AG04449 (cell line): ENCODE measurements at places on chromosomes 5 and 9.

GRCh38 chr9:88418715-88419540 is 30.7 kb downstream of the SPIN1 start:
- no peak for DNase-seq

- DNase-seq: no peak
Measured at GRCh38 chr5:171713152-171713551, 72.5 kb upstream of the SMIM23 start.

DNA sequence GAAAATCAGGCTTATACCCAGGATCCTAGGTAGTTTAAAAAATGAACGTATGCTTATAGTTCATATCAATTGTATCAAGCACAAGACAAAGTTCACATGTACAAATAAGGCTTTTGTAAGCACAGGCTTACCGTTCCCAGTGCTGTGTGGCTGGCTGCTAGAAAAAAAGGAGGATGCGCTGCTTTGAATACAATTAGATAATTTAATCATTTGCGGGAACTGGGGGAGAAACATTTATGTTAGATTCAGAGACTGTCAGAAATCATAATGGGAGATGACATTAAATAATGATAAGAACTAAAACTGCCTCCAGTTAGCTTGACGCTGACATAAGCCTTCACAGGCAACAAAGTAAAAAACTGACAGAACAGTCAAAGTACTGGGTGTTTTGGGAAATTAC is 93.2 kb downstream of the FNBP1 start:
- DNase-seq: no peak

DNA sequence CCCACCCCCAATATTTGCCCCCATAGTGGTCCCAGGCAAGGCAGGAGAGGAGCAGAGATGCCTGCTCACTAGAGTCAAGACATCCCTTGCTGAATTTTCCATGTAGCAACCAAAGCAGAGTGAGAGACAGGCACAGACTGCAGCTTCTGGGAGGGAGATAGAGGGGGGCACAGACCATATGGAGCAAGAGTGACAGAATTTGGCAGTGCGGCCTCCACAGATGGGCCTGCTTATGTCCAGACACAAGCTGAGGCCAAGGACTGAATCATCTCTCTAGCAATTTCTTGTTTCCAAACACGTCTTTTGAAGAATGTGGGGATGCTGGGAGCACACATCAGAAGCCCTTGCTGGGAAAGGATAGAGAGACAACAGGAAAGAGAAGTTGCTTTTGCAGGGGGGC is 53.0 kb upstream of the ALDH1B1 start:
- DNase-seq: no peak

DNA sequence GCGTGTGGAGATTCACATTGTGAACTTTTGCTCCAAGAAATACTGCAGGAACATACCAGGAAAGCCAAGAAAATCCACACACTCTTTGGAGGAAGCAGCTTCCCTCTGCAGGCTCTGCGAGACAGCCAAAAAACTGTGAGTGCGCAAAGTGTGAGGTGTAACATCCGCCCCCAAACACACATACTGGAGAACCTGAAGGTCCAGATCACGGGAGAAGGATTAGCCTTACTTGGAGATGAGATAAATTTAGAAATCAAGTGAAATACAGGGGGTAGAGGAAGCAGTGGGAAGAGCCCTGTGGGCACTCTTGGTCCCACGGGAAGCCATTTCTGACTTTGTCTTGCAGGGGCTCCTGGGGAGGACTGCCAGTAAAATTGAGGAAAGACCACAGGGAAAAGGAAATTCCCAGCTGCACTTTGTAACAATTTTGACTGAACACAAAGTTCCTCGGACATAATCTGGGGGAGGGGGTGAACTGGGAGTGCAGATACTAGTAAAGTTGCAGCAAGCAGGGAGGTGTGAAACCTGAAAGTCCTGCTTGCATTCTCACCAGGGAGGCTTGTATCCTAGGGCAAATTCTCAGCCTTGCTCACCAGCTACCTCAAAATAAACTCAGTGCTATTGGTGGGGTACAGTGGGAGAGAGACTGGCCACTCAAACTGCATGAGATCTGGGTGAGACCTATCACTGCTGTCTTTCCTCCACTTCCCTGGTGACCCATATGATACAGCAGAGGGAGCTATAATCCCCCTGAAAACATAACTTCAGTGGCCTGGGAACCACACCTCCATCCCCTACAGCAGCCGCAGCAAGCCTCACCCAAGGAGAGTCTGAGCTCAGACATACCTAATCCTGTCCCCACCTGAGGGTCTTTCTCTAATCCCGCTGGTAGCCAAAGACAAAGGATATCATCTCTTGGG is 109.1 kb downstream of the ALDH1A1 start:
- no peak for DNase-seq

- DNase-seq: no peak
Measured at GRCh38 chr5:65868509-65868908, 57.9 kb upstream of the ERBIN start.

DNA sequence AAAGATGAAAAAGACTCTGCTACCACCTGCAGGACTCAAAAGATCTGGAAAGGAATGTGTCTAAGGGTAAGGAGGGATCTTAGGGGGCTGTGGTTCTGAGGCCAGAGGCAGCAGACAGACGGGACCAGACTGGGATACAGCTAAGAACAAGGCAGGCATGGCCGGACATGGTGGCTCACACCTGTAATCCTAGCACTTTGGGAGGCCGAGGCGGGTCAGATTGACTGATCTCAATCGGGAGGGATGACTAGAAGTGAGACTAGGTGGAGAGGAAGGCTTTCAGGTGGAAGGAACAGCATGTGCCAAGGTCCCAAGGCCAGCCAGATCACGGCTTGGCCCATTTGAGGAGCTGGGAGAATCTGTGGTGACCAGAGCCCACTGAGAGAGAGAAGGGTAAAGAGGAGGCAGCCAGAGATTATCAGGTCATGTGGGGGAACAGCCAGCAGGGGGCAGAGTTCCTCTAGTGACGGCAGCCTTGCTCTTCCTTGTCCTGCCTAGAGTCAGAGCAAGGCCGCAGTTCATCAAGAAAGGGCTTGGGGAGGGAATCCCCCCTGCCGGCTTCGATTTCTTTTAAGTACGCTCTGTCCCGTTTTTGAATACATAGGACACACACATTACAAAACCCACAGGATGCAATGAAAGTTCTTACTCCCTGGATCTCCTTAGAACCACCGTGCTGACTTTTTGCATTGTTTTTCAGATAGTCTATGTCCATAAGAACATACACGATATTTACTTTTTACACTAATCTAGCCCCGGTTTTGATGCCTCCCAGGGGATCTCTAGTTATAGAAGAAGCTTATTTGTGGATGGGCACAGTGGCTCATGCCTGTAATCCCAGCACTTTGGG is 2.6 kb upstream of the OLFML2A start:
- no peak for DNase-seq

GRCh38 chr5:179804555-179804947 is 2.1 kb downstream of the MGAT4B start:
- no peak for DNase-seq

- DNase-seq: peak; percentile 78
Measured at GRCh38 chr5:173764332-173765028, 123.7 kb upstream of the CPEB4 start.

GRCh38 chr9:106869458-106869857 is 6.5 kb downstream of the ZNF462 start:
- DNase-seq: no peak

DNA sequence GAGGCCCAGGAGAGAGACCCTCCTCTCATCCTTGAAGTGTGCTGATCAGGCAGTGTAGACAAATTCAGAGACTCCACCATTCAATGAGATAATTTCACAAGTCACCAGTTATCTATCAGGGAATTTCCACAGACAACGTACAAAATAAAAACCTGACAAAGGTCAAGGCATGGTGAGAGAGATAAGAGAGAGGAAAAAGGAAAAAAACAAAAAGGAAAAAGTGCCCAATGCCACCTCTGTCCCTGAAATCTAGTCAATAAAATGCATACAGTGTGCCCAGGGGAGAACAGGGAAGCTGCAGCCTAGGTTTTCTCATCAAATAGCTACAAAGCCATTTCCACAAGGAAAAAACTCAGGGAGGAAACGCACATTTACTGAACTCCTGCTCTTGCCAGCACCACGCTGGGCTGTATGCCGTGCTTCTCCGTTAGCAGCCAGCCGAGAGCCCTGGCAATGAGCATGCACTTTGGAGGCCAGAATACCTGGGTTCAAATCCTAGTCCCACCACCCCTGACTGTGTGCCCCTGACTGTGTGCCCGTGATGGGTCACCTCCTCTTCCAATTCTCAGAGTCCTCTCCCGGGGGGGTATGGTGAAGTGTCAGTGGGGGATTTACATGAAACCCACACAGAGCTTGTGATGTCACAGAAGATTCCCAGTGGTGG is 11.6 kb downstream of the WHRN start:
- no peak for DNase-seq

- DNase-seq: no peak
Measured at GRCh38 chr9:2726650-2727340, 9.5 kb downstream of the KCNV2 start.

GRCh38 chr9:36781533-36781932 is 208.8 kb downstream of the MELK start:
- no peak for DNase-seq

- DNase-seq: no peak
Measured at GRCh38 chr5:17379100-17379951, 118.7 kb upstream of the TAF11L2 start.

- DNase-seq: no peak
Measured at GRCh38 chr5:90810211-90810610, 251.6 kb downstream of the ADGRV1 start.

DNA sequence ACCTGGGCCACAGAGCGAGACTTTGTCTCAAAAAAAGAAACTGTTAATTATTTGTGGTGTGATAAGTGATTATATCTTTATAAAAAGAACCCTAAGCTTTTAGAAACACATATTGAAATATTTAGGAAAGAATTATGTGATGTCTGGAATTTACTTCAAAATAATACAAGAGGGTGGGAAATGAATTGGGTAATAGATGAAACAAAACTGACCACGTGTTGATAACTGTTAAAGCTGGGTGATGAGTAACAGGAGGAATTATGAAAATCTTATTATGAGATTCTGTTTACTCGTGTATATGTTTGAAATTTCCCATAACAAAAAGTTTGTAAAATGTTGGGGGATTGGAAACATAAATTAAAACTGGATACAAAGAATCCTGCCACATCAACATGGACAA is 33.0 kb upstream of the PPP2CA start:
- no peak for DNase-seq

GRCh38 chr9:85445887-85446286 is 295.9 kb downstream of the AGTPBP1 start:
- DNase-seq: no peak

- no peak for DNase-seq
Measured at GRCh38 chr5:176491101-176491502, 42.9 kb downstream of the FAF2 start.

- DNase-seq: no peak
Measured at GRCh38 chr5:131000289-131000688, 164.8 kb downstream of the HINT1 start.

DNA sequence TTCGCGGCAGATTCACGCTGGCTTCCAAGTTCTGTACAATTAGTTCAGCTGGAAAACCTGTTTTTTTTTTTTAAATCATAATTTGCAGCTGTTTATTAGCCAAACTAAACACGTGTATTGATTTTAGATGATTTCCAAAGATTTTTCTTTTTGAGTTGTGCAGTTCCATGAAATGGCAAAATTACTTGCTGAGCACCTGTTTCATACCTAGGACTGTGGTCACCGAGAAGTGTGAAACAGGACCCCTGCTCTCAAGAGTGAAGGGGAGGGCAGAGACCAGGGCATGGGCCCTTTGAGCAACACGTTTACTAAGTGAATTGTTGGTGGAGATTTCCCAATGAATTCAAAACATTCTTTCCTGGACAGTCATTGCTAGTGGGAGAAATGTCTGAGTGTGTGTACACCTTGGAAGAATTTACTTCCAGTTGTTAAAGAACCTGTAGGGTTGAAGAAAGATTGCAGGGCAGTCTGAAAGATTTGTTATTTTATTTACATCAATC is 688 bp downstream of the SNX24 start:
- no peak for DNase-seq

DNA sequence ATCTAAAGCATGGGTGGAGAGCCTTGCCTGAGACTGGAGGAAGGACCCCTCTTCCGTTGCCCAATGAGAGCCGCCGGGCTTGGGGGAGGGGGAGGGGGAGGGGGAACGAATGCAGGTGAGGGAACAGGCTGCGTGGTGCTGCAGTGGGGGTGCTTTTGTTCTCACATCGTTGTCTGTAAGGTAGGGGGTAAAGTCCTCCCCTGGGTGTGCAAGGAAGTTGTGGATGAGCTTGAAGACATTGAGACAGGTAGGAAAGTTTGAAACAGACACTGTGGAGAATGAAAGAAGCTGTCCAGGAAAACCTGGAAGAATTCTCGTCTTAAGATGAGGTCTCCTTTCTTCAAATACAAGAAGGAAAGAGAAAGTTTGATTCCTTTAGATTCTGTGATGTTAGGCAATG is 94.1 kb upstream of the LIFR start:
- DNase-seq: no peak

- DNase-seq: no peak
Measured at GRCh38 chr9:131114084-131114535, 11.3 kb upstream of the NUP214 start.

DNA sequence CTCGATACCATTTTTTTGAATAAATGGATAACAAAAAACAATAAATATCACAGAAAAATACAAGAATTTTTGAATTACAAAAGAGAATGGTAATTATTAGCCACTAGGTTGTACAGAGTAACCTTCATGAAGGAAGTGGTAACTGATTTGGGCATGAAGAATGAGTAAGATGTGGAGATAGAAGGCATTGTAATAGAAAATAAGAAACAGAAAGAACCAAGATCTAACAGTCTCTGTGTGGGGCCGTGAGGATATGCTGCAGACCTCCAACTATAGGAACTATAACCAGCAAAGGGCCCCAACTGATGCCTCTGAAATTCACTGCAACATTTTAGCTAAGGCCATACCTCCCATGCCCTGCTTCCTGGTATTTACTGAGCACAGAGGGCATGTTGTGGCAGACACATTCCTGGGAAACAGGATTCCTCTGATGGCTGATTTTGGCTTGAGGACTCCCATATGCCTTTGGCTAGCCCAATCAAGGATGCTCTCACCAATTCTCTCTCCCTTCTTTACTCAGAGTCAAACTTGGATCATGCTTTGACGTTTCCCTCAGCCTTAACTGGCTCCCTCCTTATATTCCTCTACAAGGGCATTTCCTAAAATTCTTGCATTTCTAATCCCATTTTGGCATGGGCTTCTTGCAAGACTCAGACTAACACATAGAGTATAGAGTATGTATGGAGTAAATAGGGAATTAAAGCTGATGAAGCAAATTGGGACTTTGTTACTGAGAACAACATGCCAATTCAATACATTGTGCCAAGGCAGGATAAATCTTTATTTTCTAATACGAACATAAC is 208.9 kb downstream of the PDE4D start:
- no peak for DNase-seq

GRCh38 chr5:134026521-134027287 is 21.9 kb upstream of the VDAC1 start:
- DNase-seq: no peak

- no peak for DNase-seq
Measured at GRCh38 chr5:62707131-62707530, 128.5 kb downstream of the LRRC70 start.

DNA sequence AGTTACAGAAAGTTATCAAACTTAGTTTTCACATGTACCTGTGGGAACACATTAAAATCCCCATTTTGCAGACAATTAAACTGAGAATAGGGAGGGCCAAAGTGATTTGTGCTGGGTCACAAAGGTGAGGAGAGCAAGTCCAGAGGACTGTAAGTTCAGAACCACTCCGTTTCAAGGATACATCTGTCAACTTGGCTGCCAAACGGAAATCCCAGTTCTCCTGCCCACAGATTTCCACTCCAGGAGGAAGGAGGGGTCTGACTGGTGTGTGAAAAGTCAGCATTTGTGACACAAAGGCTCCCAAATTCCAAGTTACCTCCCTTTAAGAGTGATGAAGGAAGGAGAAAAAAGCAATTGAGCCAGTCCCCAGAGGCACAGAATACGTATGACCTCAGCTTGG is 42.3 kb downstream of the PRELID2 start:
- DNase-seq: no peak
